Caki2 (cell line): ENCODE measurements at places on chromosomes 6 and 20. TPM values are rescaled to one million over a fixed set of nuclear protein-coding genes. Genes with fewer than 3 reads are reported as not detected.

Gene PSORS1C1
- 0.20 and 1.8 TPM in 2 replicates for total RNA-seq

Gene SLC17A3
- 1.5 and 29.5 TPM in 2 replicates for total RNA-seq

Gene E2F1
- total RNA-seq, result 45.9 and 60.9 TPM in 2 replicates

Gene LPA
- not detected in 2 replicates for total RNA-seq

Gene DACT2
- total RNA-seq, result not detected in 2 replicates

Gene PPP1R3G
- total RNA-seq, result 0.14 and 0.26 TPM in 2 replicates

Gene C2
- total RNA-seq, result 3.2 and 7.7 TPM in 2 replicates

- DNase-seq, result no peak
These were observed 99.6 kb downstream of the MAP3K4 start for GRCh38 chr6:161091151-161091550.

- DNase-seq, result no peak
These were observed 3.1 kb downstream of the NTSR1 start for GRCh38 chr20:62711703-62712101.

GRCh38 chr20:58092353-58092752 lies 136.1 kb downstream of the ANKRD60 start:
- no peak for DNase-seq

GRCh38 chr6:37862430-37862829 lies 42.9 kb downstream of the ZFAND3 start:
- DNase-seq, result no peak

GRCh38 chr6:8082954-8083858 lies 19.0 kb upstream of the BLOC1S5 start:
- DNase-seq, result peak; percentile 94

- no peak for DNase-seq
These were observed 510.0 kb downstream of the ADGRB3 start for GRCh38 chr6:69145062-69145461.
